ENCODE measurements at places on chromosomes 2 and 18.

DNA sequence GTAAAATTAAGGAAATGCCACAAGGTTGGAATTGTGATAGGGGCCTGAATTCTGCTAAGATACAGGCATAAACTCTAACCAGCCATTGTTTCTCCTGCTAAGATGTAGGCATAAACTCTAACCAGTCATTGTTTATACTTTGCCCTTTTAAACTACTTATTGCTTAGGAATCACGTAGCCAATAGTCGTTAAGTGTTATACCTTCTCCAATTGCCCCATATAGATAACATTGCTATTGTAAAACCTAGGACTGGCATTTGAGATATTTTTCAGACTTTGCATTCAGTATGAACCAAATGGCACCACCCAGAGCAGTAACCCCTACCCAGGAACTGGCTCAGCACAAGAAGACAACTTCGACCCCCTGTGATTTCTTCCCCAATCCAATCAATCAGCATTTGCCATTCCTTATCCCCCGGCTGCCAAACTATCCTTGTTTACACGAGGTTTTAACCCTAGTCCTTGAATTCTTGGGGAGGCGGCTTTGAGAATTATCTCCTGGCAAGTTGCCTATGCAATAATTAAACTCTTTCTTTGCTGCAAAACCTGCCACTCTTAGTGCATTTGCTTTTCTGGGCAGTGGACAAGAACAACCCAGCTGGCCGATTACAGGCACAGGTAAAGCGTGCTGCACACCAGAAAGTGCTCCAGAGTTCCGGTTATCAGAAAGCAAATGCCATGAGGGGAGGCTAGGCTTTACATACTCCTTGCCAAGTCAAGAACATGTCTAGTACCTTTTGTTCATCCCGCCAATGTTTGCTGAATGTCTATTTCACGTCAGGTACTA is 167.6 kb downstream of the LAMA1 start:
- no peak for DNase-seq

- no peak for DNase-seq
Observed at GRCh38 chr2:236551471-236552211, 18.0 kb upstream of the ACKR3 start.

DNA sequence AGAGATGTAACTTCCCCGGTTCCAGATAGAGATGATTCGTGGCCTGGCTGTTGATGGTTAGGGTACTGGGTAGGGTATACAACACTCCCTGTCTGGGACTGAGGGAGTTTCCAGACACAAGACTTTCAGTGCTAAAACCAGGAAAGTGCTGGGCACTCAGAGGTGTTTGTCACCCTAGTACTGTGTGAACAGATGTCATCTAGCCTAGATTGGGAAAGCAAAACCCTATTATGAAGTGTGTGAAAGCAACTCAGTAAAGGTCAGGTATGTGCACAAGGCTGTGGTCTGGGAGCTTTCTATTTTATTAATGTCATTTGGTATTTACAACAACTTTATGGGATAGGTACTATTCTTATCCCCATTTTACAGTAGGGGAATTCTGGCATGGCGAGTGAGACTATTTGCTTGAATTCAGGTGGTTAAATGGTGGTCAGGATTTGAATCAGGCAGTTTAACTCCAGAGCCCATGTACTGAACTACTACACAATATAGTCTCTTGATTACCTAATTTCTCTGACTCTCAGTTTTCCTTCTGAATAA is 2.6 kb downstream of the BZW1 start:
- no peak for DNase-seq

DNA sequence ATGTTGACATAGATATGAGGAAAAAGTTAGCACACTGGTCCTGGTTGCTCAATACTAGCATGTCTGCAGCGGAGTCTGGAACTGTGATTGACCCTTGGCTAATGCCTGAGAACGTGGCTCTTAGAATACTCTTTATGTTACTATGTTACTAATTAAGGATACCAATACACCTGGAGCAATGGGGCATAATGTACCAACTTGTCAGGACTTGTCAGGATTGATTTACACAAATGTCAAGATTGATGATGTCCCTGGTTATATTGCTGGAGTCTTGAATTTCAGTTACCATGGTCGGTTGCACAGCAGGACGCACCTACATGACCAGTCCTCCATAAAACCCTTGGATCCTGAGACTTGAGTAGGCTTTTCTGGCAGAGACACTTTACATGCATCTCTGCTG is 810.9 kb downstream of the CPS1 start:
- no peak for DNase-seq

- no peak for DNase-seq
Observed at GRCh38 chr2:132975193-132976105, 305.4 kb upstream of the LYPD1 start.

GRCh38 chr2:191804766-191805165 is 42.1 kb downstream of the CAVIN2 start:
- DNase-seq, result no peak

GRCh38 chr2:126769118-126769517 is 113.2 kb downstream of the GYPC start:
- DNase-seq, result no peak

DNA sequence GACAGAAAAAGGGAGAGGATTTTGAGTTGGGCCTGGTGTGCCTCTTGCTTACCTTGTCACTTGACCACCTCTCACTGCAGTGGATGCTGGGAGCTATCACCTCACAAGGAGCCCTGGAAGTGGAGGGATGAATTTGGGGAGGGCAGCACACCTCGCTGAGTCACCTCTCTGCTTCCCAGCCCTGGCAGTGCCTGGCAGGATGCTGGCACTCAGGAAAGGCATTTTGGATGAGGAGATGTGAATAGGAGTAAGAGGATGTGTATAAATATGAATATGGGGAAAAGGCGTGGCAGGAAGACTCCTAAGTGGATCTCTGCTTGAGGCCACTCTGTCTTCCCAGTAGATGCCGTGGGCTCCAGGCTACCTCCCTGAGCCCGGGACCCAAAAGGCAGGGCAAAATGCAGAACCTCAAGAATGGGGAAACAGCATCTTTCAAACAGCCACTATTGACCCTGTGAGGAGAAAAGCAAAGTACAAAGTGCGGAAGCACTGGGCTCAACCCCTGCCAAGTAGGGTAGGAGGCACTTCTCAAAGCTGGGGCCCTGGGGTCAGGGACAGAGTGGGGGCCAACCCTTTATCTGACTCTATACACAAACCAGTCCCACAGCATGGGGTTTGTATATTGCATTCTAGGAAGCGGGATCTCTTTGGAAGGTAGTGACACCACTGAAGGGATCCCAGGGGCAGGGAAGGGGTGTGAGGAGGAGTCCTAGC is 164.5 kb upstream of the GLI2 start:
- no peak for DNase-seq

DNA sequence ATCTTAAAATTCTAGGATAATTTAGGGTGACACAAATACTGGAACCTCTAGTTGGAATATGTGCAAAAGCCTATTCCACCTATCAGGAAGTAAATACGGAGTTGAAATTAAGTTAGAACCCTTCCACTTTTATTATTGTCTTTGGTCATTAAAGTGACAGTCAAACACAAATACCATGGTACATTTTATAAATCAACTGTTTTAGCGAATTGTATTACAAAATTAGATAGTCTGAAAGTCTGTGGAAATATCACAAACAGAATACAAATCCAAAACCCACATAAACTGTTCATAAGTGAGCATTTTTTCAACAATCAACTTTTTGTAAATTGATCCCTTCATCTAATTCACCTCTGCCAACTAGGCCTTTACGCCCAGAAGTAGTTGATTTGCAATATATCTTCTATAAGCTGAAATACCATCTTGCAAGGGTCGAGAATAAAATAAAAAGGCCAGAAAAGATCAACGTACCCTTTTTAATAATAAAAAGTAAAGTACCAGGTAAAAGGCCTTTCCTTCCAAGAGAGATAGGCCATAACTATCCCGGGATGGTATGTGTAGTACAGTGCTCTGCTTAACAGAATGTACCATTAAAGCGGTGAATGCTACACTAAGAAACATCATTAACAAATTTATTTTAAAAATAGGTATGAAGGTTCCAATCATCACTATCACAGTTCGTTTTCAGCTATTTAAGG is 1.3 kb downstream of the USP34 start:
- DNase-seq, result no peak

- no peak for DNase-seq
Observed at GRCh38 chr2:134459706-134460406, 206.0 kb downstream of the MGAT5 start.

DNA sequence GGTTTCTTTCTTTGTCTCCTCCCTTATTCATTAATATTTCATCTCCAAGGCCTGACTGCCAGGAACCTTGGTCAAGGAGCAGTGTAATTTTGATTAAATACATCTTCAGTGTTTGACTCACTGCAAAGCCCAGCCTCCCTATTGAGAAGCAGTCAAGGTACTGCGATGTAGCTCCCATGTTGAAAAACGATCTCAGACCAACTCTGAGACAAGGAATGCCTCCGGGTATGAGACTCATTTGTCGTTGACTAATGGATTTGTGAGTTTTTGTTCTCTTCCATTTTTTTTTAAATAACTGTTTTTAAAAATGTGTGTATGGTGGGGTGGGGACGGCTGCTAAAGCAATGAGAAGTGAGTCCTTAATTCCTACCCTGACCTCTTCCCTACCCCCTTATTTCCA is 361.6 kb downstream of the SOX11 start:
- no peak for DNase-seq

DNA sequence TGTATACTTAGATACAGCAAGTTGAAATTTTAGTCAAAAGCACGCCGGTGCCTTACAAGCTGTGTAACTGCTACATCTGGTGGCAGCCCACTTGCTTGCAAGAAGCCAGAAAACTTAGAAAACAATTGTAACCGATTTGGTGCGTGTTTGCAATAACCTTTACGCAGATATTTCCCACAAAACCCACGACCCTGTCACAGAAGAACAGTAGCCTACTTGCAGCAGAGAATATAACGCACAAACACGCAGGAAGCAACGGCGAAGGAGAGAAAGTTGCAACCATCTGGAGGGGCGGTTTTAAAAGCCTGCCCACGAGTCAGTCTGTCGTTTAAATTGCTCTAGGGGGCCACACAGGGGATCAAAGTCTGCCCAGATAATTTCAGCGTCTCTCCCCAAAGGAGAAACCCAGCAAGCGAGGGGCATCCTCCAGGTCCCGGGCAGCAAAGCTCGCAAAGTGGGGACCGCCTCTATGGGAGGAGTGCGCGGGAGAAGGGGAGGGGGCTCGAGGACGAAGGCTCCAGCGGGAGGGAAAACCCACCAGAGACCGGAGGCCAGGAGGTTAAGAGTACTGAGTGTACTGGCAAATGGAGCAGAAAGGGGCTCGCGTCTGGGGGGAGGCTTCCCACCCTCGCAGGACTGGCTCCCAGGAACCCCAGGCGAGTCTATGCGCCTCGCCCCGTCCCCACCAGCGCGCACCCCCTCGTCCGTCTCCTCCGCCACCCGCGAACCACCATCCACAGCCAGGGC is 1.1 kb downstream of the TLK1 start:
- peak; percentile 62 for DNase-seq

DNA sequence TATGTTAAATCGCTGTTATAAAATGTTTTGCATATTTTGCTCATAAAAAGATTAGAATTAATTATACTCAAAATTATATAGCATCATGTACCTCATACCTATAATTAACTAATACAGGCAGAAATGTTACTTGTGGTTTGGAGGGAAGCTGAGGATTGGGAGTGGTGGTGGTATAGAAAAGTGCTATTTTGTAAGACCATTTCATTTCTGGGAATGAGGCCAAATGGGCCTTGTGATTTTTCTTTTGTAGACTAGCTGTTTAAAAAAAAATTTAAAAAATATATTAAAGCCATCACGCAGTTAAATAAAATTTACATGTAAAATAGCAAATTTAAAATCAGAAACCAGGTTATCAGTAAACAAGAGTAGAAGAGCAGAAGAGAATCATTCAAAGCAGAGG is 560.8 kb upstream of the FAM98A start:
- no peak for DNase-seq

- DNase-seq, result no peak
Observed at GRCh38 chr2:176508374-176508773, 239.1 kb downstream of the MTX2 start.
